Ureter (tissue), 1 donor: ENCODE measurements at places on chromosomes 3 and 15. TPM values are rescaled to one million over a fixed set of nuclear protein-coding genes. Genes with fewer than 3 reads are reported as not detected.

PYGO1 gene
- 10.7 TPM for total RNA-seq

GABRB3 gene
- total RNA-seq: 8.3 TPM

CAPN3 gene
- total RNA-seq: 18.9 TPM

DNA sequence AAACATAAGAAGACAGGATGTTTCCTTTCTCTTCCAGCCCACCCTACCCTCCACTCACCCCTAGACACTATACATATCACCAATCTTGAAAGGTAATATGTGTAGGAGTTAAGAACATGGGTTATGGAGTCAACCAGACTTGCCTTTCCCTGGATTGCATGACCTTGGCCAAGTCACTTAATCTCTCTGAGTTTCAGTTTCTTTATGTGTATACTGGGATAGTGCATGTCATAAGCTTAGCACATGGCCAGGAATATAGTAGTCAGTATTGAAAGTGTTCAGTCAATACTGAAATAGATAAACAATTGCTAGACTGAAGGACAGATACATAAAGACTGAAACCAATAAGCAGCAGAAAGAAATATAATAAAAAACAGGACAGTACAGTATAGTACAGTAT, 283.2 kb upstream of the STT3B start:
- DNase-seq: no peak

GRCh38 chr15:49984436-49984835, 134.6 kb downstream of the ATP8B4 start:
- no peak for DNase-seq

- DNase-seq: no peak
Observed at GRCh38 chr15:49235446-49236124, 65.5 kb downstream of the GALK2 start.
